Sigmoid colon (tissue), 7 donors: ENCODE measurements at places on chromosomes 1 and 21. TPM values are rescaled to one million over a fixed set of nuclear protein-coding genes. Genes with fewer than 3 reads are reported as not detected.

DNA sequence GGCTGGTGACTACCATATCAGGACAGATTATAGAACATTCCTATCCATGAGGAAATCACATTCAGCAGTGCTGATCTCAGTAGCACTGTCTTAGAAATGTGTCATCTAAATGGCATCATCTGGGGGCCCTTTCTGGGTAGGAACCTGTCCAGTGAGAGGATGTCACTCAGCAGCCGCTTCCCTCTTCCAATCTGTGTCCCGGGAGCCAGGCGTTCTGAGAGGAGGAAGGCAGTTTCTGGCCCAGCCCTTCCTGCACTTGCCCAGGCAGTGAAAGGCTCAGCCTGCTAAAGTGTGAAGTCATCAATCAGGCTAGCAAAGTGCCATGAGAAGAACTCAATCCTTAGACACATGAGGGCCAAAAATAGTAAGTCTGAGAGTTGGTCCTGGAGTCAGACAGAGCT, 25.6 kb downstream of the RAB4A start:
- H3K27ac ChIP-seq: no peak overlapping the region
- H3K4me3 ChIP-seq: no peak overlapping the region
- H3K4me1 ChIP-seq: no peaks in the 10 kb centered on the region
- DNase-seq: no peak
- H3K36me3 ChIP-seq: peaks cover 34% of the 10 kb centered on the region
- H3K27me3 ChIP-seq: no peaks in the 10 kb centered on the region

DNA sequence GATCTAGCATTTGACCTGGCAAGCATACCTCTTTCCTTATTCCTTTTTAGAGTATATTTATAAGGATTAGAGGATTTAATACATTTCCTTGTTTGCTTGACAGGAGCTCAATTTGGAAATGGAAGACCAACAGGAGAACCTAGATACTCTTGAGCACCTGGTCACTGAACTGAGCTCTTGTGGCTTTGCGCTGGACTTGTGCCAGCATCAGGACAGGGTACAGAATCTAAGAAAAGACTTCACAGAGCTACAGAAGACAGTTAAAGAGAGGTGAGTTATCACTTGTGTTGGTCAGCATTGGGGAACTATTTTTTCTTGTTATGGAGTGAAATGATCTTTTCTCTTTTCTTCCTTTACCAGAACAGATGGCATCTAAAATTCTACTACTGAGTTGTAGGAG, 123.4 kb upstream of the BMP8A start:
- no peak for DNase-seq
- H3K27me3 ChIP-seq: no peaks in the 10 kb centered on the region
- peaks cover 88% of the 10 kb centered on the region for H3K36me3 ChIP-seq
- peaks cover 13% of the 10 kb centered on the region for H3K4me1 ChIP-seq
- no peak overlapping the region for H3K4me3 ChIP-seq

GRCh38 chr1:232059726-232060374, 433.3 kb downstream of the DISC1 start:
- no peaks in the 10 kb centered on the region for H3K27me3 ChIP-seq
- H3K4me1 ChIP-seq: no peaks in the 10 kb centered on the region
- H3K27ac ChIP-seq: no peak overlapping the region
- DNase-seq: no peak

DNA sequence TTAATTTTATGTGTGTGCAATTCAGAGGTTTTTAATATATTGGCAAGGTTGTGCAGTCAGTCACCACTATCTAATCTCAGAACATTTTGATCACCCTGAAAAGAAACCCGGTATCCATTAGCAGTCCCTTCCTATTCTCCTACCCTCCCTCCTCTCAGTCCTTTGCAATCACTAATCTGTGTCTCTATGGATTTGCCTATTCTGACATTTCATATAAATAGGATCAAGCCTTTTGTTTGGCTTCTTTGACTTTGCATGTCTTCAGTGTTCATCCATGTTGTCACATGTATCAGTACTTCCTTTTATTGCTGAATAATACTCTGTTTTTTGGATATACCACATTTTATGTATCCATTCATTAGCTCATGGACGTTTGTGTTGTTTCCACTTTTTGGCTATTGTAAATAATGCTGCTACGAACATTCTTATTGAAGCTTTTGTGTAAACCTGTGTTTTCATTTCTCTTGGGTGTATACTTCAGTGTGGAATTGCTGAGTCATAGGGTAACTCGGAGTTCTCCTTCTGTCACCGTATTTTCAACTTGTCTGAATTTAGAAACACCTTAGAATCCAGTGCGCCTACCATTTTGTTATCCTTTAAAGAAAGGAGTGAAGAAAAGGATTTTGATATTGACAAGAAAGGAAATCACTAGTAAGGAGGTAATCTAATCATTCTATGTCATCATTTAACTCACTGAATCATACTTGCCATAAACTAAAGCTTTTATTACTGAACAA, 3.4 kb downstream of the CEP85 start:
- H3K4me3 ChIP-seq: no peak overlapping the region
- DNase-seq: no peak
- H3K4me1 ChIP-seq: peaks cover 12% of the 10 kb centered on the region
- H3K27me3 ChIP-seq: no peaks in the 10 kb centered on the region
- no peak overlapping the region for H3K27ac ChIP-seq

GRCh38 chr1:180962178-180962577, 49.5 kb downstream of the KIAA1614 start:
- H3K27ac ChIP-seq: no peak overlapping the region
- H3K4me1 ChIP-seq: no peaks in the 10 kb centered on the region
- no peak for DNase-seq
- H3K36me3 ChIP-seq: no peaks in the 10 kb centered on the region
- H3K27me3 ChIP-seq: no peaks in the 10 kb centered on the region
- no peak overlapping the region for H3K4me3 ChIP-seq

GRCh38 chr1:188719735-188720134, 1757.9 kb downstream of the BRINP3 start:
- H3K4me3 ChIP-seq: no peak overlapping the region
- H3K36me3 ChIP-seq: no peaks in the 10 kb centered on the region
- H3K4me1 ChIP-seq: no peaks in the 10 kb centered on the region

GRCh38 chr1:156095906-156096508, 13.7 kb upstream of the MEX3A start:
- no peak for DNase-seq
- H3K27me3 ChIP-seq: no peaks in the 10 kb centered on the region
- no peak overlapping the region for H3K4me3 ChIP-seq
- H3K27ac ChIP-seq: peak overlapping the region; percentile 64
- H3K36me3 ChIP-seq: no peaks in the 10 kb centered on the region

DNA sequence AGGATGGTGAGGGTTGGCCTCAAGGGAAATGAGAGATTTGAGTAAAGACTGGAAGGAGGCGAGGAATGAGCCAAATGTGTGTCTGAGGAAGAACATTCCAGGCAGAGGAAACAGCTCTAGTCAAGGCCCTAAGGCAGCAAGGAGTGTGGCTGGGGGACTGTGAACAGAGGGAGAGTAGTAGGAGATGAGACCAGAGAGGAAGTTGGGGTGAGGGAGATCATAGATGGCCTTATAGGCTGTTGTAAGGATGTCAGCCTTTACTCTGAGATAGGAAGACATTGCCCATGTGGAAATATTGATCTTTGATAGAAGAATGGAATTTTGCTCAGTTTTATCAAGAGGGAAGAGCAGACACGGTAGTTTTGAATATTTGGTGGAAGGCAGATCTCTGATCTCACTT, 55.2 kb upstream of the ARTN start:
- H3K4me1 ChIP-seq: no peaks in the 10 kb centered on the region
- no peak overlapping the region for H3K4me3 ChIP-seq
- DNase-seq: no peak
- no peaks in the 10 kb centered on the region for H3K27me3 ChIP-seq

GRCh38 chr21:15210235-15210678, 145.5 kb upstream of the NRIP1 start:
- no peaks in the 10 kb centered on the region for H3K4me1 ChIP-seq
- H3K4me3 ChIP-seq: no peak overlapping the region
- DNase-seq: peak; percentile 71
- no peaks in the 10 kb centered on the region for H3K36me3 ChIP-seq
- no peak overlapping the region for H3K27ac ChIP-seq

DNA sequence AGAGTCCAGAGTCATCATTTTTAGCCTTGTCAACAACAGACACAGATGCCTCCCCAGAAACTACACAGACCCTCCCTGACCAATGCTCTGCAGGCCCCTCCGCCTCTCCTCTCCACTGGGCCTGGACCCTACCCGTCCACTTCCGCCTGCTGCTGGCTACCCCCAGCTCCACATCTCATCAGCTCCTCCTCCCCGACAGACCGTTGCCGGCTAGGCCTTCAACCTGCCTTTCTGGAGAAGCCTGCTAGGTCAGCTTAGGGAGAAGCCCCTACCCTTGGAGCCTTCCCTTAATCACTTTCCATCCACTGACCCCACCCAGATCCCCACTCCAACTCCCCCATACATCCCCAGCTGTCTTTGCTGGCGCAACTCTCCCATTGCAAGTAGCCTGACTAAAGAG, 1.4 kb downstream of the TRIM17 start:
- no peaks in the 10 kb centered on the region for H3K36me3 ChIP-seq
- no peak overlapping the region for H3K27ac ChIP-seq
- H3K4me1 ChIP-seq: peaks cover 16% of the 10 kb centered on the region
- H3K4me3 ChIP-seq: no peak overlapping the region
- H3K27me3 ChIP-seq: peaks cover 58% of the 10 kb centered on the region
- no peak for DNase-seq

DNA sequence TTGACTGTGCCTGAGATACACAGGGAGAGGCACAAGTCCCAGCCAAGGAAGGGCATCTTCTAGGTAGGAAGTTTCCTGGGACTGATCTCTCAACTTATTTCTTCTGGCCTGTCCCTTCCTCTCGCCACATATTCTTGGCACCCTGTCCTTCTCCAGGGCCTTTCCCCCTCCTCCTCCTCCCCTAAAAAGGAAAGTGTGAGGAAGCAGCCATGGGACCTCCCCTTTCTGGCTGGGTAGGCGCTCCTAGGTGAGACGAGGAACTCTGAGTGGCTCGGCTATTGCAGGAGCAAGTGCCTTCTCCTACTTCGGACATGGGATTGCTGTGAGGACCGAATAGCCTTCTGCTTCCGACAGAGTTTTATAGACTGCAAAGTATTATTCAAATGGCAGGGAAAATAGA, 15.5 kb upstream of the MTARC2 start:
- H3K36me3 ChIP-seq: no peaks in the 10 kb centered on the region
- H3K27me3 ChIP-seq: no peaks in the 10 kb centered on the region
- H3K4me3 ChIP-seq: no peak overlapping the region

DNA sequence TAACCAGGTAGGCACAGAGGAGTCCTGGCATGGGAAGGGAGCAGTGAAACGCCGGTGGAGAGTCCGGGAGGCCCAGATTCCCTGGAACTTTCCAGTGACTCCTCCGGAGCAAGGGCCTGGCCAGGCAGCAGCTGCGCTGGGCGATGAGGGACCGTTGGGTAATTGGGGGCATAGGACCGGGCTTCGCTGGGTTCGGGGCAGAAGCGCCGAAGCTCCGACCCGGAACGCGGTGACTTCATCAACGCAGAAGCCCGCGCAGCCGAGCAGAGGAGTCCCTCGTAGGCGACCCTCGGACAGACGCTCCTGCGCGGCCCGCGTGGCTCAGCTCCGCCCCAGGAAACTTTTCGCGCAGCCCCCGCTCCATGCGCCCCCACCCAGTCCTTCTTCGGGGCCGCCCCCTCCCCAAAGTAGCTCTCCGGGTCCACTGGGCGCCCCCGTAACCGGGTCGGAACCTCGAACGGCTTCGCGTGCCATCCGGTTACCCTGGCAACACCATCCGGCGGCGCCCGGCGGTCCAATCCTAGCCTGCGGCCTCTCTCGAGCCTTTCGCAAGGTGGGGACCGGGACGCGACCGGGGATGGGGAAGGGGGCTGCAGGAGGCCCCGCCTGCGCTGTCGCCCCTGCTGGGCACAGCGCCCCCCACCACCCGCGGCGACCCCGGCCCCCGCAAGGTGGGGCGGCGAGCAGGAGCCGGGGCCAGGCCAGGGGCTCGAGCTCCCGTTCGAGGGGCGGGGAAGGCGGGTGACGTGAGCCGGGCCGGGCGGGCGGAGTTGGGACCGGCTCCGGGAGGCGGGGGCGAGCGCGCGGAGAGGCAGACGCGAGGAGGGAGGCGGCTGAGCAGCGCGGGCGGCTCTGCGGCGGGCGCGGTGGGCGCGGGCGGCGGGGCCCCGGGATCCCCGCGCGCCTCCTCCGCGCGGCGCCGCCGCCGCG, at the start of gene AJAP1:
Gene AJAP1 (plus strand): TSS at position 814 of the 930 bp plus-strand sequence. CDS start 817 bp downstream, outside the sequence.
- no peak within 1 kb of the TSS for H3K27ac ChIP-seq
- no peak for DNase-seq
- peaks cover 25% of the 10 kb centered on the region for H3K4me1 ChIP-seq
- peak within 1 kb of the TSS; percentile 35 for H3K4me3 ChIP-seq

- peak; percentile 76 for DNase-seq
- H3K4me1 ChIP-seq: peaks cover 49% of the 10 kb centered on the region
- no peaks in the 10 kb centered on the region for H3K36me3 ChIP-seq
- H3K27ac ChIP-seq: peak overlapping the region; percentile 94
- no peaks in the 10 kb centered on the region for H3K27me3 ChIP-seq
- H3K4me3 ChIP-seq: peak overlapping the region; percentile 88
These were observed 30.5 kb upstream of the NFIA start for GRCh38 chr1:61051719-61052394.

DNA sequence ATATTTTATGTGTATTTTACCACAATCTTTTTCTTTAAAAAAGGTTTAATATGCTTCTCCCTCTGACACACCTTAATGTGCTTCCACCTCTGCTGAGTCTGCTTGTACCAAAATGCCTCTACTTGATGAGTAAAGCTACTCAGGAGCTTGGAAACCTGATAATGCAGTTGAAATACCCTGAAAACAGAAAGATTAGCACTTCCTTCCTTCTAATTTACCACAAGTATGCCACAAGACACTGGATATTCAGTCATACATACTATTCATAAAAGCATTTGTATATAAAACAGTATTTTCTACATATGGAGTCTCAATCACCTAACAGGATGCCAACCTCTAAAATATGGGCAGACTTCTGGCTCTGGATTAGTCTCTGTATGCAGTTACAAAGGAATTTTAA, 55.0 kb downstream of the SLC35D1 start:
- H3K4me3 ChIP-seq: no peak overlapping the region
- peak overlapping the region; percentile 69 for H3K27ac ChIP-seq
- DNase-seq: no peak
- no peaks in the 10 kb centered on the region for H3K27me3 ChIP-seq

DNA sequence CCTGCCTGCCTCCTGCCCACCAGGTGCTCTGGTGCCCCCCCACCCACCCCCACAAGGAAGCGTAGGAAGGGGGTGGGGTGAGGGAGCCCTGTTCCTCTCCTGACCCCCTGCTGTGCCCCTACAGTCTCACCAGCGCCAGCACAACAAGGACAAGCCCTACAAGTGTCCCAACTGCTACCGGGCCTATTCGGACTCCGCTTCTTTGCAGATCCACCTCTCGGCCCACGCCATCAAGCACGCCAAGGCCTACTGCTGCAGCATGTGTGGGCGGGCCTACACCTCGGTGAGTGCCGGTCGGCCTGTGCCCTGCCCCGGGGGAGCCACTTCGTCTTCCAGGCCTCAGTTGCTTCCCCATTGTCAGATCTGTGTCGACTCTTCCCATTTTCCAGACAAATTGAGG, 25.9 kb downstream of the A3GALT2 start:
- H3K4me3 ChIP-seq: no peak overlapping the region
- H3K36me3 ChIP-seq: peaks cover 15% of the 10 kb centered on the region
- no peaks in the 10 kb centered on the region for H3K27me3 ChIP-seq

- no peak for DNase-seq
- no peaks in the 10 kb centered on the region for H3K36me3 ChIP-seq
- H3K27me3 ChIP-seq: no peaks in the 10 kb centered on the region
- no peak overlapping the region for H3K4me3 ChIP-seq
- H3K27ac ChIP-seq: no peak overlapping the region
These were observed 113.0 kb downstream of the PAPPA2 start for GRCh38 chr1:176575991-176576390.

Gene TRABD2B
- 0.63 TPM for polyA plus RNA-seq

Gene LRRIQ3
- polyA plus RNA-seq: 0.34 TPM

Gene OR2T11
- not detected for polyA plus RNA-seq

Gene ZNF593OS
- polyA plus RNA-seq: 0.13 TPM

Gene ASCL5
- polyA plus RNA-seq: not detected

Gene CDC42BPA
- polyA plus RNA-seq: 10.7 TPM
